Esophagus squamous epithelium (tissue), 5 donors: ENCODE measurements at places on chromosomes 6 and 20. TPM values are rescaled to one million over a fixed set of nuclear protein-coding genes. Genes with fewer than 3 reads are reported as not detected.

DNA sequence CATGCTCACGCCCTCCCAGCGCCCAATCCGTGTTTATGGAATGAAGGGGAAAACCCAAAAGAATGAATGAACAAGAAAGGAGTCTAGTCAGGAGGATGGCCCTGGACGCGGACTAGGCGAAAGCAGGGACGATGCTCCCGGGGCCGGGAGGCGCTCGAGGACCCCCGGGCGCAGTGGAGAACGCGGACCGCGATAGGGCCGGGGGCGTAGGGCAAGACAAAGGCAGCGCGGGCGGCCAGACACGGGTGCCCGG is 758 bp downstream of the GCLC start:
- peaks cover 77% of the 10 kb centered on the region for H3K4me1 ChIP-seq
- H3K4me3 ChIP-seq: peak overlapping the region; percentile 65
- no peak for DNase-seq
- no peaks in the 10 kb centered on the region for H3K27me3 ChIP-seq
- no peaks in the 10 kb centered on the region for H3K36me3 ChIP-seq
- peak overlapping the region; percentile 98 for H3K27ac ChIP-seq

GRCh38 chr6:1053586-1053985 is 258.3 kb upstream of the FOXQ1 start:
- H3K27me3 ChIP-seq: no peaks in the 10 kb centered on the region
- H3K36me3 ChIP-seq: no peaks in the 10 kb centered on the region

- H3K4me3 ChIP-seq: peak overlapping the region; percentile 75
- no peaks in the 10 kb centered on the region for H3K27me3 ChIP-seq
- H3K27ac ChIP-seq: peak overlapping the region; percentile 98
- DNase-seq: no peak
Measured at GRCh38 chr6:33272275-33273128, 627 bp downstream of the RPS18 start.

- H3K36me3 ChIP-seq: peaks cover 12% of the 10 kb centered on the region
- H3K4me1 ChIP-seq: peaks cover 10% of the 10 kb centered on the region
- no peaks in the 10 kb centered on the region for H3K27me3 ChIP-seq
- no peak overlapping the region for H3K27ac ChIP-seq
- DNase-seq: no peak
Measured at GRCh38 chr20:62401331-62401779, 5.7 kb downstream of the CABLES2 start.

DNA sequence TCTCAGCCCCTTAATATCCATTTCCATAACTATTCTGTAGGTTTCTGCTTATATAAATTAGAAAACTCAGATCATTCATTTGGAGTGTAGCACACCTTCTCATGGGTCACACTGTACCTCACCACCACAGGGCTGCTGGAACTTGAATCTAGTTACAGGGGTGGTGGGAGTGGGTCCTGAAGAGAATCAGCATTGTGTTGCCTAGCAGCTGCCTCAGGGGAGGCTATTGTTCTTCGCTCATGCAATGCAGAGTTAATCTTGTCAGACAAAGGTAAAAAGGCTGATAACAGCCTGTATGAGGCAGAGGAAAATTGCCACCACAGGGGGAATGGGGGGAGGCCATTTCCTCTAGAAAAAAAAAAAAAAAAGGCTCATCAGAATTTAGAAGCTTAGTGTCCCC is 496.0 kb upstream of the ADGRB3 start:
- no peak overlapping the region for H3K27ac ChIP-seq
- H3K4me3 ChIP-seq: no peak overlapping the region
- H3K4me1 ChIP-seq: no peaks in the 10 kb centered on the region
- no peak for DNase-seq
- H3K36me3 ChIP-seq: no peaks in the 10 kb centered on the region

- peaks cover 40% of the 10 kb centered on the region for H3K4me1 ChIP-seq
- H3K4me3 ChIP-seq: no peak overlapping the region
- DNase-seq: no peak
- H3K27me3 ChIP-seq: no peaks in the 10 kb centered on the region
- H3K27ac ChIP-seq: no peak overlapping the region
- H3K36me3 ChIP-seq: peaks cover 26% of the 10 kb centered on the region
Measured at GRCh38 chr6:35077713-35078105, 63.4 kb downstream of the TCP11 start.

GRCh38 chr20:46680684-46681031 is 8.6 kb downstream of the TP53RK start:
- H3K4me1 ChIP-seq: peaks cover 16% of the 10 kb centered on the region
- H3K27me3 ChIP-seq: no peaks in the 10 kb centered on the region
- no peak for DNase-seq
- H3K36me3 ChIP-seq: peaks cover 5% of the 10 kb centered on the region

- no peaks in the 10 kb centered on the region for H3K27me3 ChIP-seq
- no peaks in the 10 kb centered on the region for H3K36me3 ChIP-seq
- DNase-seq: no peak
- no peaks in the 10 kb centered on the region for H3K4me1 ChIP-seq
- no peak overlapping the region for H3K27ac ChIP-seq
Measured at GRCh38 chr6:54282186-54282585, 26.1 kb upstream of the TINAG start.

DNA sequence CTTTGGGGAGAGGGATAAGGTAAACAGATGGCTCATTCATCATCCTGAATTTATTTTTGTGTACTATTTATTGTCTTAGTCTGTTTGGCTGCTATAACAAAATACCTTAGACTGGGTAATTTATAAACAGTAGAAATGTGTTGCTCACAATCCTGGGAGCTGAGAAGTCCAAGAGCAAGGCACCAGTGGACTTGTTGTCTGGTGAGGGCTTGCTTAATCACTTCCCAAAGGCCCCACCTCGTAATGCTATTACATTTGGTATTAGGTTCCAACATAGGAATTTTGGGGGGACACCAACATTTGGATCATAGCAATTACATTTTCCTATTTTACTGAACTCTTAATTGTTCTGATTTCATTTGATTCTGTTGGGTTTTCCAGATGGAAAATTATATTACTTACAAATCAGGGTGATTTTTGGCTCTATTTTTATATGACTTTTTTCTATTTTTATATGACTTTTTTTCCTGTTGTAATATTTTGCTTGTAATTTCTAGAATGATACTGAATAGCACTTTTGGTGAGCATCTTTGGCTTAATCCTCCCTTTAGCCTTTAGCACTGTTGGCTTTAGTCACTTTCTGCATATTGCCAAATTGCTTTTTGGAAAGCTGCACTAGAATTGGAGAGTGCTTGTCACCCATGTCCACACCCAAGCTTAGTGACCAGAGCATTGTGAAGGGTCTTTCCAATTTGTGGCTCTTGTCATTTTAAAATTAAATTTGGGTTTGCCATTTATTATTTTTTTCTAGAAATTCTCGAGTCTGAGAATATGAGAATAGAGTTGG is 43.7 kb upstream of the TULP4 start:
- H3K4me1 ChIP-seq: peaks cover 6% of the 10 kb centered on the region
- H3K36me3 ChIP-seq: no peaks in the 10 kb centered on the region
- no peaks in the 10 kb centered on the region for H3K27me3 ChIP-seq

DNA sequence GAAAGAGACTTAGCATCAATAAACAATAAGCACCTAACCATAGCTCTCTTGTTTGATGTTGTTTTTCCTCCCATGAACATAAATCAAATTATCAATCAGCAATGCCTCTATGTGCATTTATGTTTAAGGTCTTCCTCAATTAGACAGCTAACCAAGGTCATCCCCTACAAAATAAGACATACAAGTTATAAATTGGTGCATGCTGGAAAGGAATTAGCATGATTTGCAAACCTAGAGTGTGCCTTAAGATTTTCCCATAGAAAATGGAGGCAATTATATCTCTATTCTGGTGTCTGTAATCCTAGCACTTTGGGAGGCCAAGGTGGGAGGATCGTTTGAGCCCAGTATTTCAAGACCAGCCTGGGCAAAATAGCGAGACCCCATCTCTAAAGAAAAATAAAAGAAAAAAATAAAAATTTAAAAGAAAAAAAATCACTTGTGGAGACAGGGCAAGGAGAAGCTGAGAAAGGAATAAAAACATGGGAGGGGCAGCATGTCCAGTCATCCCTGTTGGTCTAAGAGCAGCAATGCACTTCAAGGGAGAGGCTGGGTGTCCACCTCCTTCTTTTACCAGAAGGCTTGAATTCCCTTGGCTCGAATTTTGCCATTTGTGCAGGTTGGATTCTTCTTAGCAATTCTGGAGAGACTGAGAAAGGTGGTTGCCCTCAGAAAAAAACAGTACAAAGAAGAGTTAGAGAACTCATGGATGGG is 9.3 kb upstream of the SLPI start:
- no peak overlapping the region for H3K4me3 ChIP-seq
- H3K4me1 ChIP-seq: no peaks in the 10 kb centered on the region
- no peaks in the 10 kb centered on the region for H3K36me3 ChIP-seq
- DNase-seq: no peak
- H3K27ac ChIP-seq: no peak overlapping the region

DNA sequence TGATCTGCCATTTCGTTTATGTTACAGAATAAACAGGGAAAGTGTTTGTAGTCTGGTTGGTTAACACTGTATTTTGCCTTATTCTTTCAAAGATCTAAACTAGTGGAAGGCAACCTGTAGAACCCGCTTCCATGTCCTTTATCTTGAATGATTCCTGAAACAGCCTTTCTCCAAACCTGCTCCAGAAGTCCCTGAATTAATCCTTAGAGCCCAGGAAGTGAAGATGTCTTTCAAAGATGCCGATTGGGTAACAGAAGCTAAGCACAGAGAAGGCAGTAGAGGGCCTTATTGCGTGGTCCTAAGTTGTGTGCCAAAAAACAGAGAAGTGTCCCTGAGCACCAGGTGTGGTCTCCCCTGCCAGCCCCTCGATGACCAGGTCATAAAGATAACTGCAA is 19.2 kb upstream of the ZSCAN16 start:
- H3K36me3 ChIP-seq: no peaks in the 10 kb centered on the region
- H3K4me1 ChIP-seq: peaks cover 12% of the 10 kb centered on the region
- peak overlapping the region; percentile 80 for H3K4me3 ChIP-seq

GRCh38 chr20:36571564-36572504 is 1.6 kb upstream of the TGIF2 start:
- no peak for DNase-seq
- H3K4me1 ChIP-seq: peaks cover 17% of the 10 kb centered on the region
- no peaks in the 10 kb centered on the region for H3K27me3 ChIP-seq
- no peak overlapping the region for H3K4me3 ChIP-seq
- H3K36me3 ChIP-seq: no peaks in the 10 kb centered on the region
- H3K27ac ChIP-seq: peak overlapping the region; percentile 82

DNA sequence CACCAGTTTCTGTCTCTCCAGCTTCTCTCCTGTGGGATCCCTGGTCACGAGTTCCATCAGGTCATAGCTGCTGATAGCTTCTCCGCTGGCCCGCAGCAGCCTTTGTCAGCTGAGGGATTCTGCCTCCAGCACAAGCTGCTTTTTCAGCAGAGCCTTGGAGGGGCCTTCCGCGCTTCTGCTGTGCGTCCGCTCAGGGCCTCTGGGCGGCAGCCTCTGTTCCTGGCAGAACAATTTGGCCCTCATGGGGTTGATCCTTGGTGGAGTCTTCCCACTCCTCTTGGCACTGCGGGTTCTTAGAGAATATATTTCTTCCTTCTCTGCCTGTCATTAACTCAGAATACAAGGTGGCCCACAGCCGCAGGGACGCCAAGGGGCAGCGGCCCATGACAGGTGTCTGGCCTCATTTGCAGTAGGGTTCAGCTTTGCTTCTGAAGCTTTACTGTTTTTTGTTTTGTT is 158.8 kb downstream of the DTNBP1 start:
- peak overlapping the region; percentile 20 for H3K4me3 ChIP-seq
- H3K4me1 ChIP-seq: peaks cover 45% of the 10 kb centered on the region
- H3K27me3 ChIP-seq: no peaks in the 10 kb centered on the region
- peaks cover 10% of the 10 kb centered on the region for H3K36me3 ChIP-seq
- no peak for DNase-seq

GRCh38 chr6:44256775-44257024 is 628 bp downstream of the SLC35B2 start:
- H3K36me3 ChIP-seq: peaks cover 73% of the 10 kb centered on the region
- H3K4me3 ChIP-seq: peak overlapping the region; percentile 98
- H3K27ac ChIP-seq: peak overlapping the region; percentile 87
- no peak for DNase-seq
- H3K4me1 ChIP-seq: peaks cover 62% of the 10 kb centered on the region

- H3K4me3 ChIP-seq: no peak overlapping the region
- H3K4me1 ChIP-seq: peaks cover 28% of the 10 kb centered on the region
- no peak for DNase-seq
- H3K27me3 ChIP-seq: no peaks in the 10 kb centered on the region
Measured at GRCh38 chr20:39849664-39850063, 839.4 kb downstream of the MAFB start.

DNA sequence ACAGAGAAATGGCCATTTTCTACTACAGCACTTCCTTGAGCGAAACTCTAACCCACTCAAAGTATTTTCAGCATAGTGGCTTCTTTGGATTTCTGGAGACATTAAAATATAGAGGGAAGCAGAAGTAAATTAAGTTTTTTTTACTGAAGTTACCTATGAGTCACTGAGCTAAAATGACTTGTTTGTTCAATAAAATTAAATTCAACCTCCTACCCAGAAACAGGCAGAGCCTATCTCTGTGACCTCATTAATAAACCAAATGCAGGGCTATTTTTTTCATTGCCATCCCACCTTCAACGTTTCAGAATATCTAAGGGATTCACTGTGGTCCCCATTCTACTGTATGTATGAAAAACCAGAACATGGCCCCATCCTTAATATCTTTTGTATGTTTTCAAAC is 133.0 kb downstream of the MTFR2 start:
- no peaks in the 10 kb centered on the region for H3K36me3 ChIP-seq
- no peak for DNase-seq
- H3K27ac ChIP-seq: no peak overlapping the region
- H3K27me3 ChIP-seq: no peaks in the 10 kb centered on the region

- DNase-seq: no peak
- no peak overlapping the region for H3K4me3 ChIP-seq
- no peak overlapping the region for H3K27ac ChIP-seq
- no peaks in the 10 kb centered on the region for H3K27me3 ChIP-seq
- H3K4me1 ChIP-seq: peaks cover 6% of the 10 kb centered on the region
Measured at GRCh38 chr6:39433630-39434029, 111.1 kb upstream of the KCNK16 start.

GRCh38 chr6:89970072-89970471 is 75.8 kb downstream of the GJA10 start:
- no peaks in the 10 kb centered on the region for H3K4me1 ChIP-seq
- no peak overlapping the region for H3K27ac ChIP-seq
- H3K27me3 ChIP-seq: no peaks in the 10 kb centered on the region
- no peak overlapping the region for H3K4me3 ChIP-seq

- no peak overlapping the region for H3K27ac ChIP-seq
- H3K36me3 ChIP-seq: no peaks in the 10 kb centered on the region
- no peaks in the 10 kb centered on the region for H3K27me3 ChIP-seq
- H3K4me1 ChIP-seq: no peaks in the 10 kb centered on the region
Measured at GRCh38 chr6:143298071-143298470, 152.4 kb downstream of the ADAT2 start.

GRCh38 chr20:58765780-58766179 is 73.2 kb downstream of the NPEPL1 start:
- H3K27me3 ChIP-seq: no peaks in the 10 kb centered on the region
- H3K36me3 ChIP-seq: no peaks in the 10 kb centered on the region
- no peak overlapping the region for H3K27ac ChIP-seq
- H3K4me3 ChIP-seq: no peak overlapping the region
- no peak for DNase-seq

- H3K27me3 ChIP-seq: no peaks in the 10 kb centered on the region
- H3K36me3 ChIP-seq: no peaks in the 10 kb centered on the region
- no peak for DNase-seq
- H3K4me3 ChIP-seq: no peak overlapping the region
- no peak overlapping the region for H3K27ac ChIP-seq
- peaks cover 6% of the 10 kb centered on the region for H3K4me1 ChIP-seq
Measured at GRCh38 chr6:112362812-112363570, 15.9 kb downstream of the RFPL4B start.

The GFOD1 gene
- 30.7 TPM for total RNA-seq

The BTNL2 gene
- not detected for total RNA-seq

The OLIG3 gene
- total RNA-seq: not detected

The RGS17 gene
- 0.19 TPM for total RNA-seq

The FNDC11 gene
- total RNA-seq: not detected

The AGPAT1 gene
- 17.6 TPM for total RNA-seq

The TMC2 gene
- total RNA-seq: not detected

The C6orf132 gene
- 110 TPM for total RNA-seq

The RIMS4 gene
- total RNA-seq: not detected

The HLA-DOB gene
- 3.6 TPM for total RNA-seq

The PXMP4 gene
- 3.4 TPM for total RNA-seq

The SNAP91 gene
- total RNA-seq: not detected
